ENCODE measurements at places on chromosomes 6 and 20.

GRCh38 chr6:1091900-1092299, 220.0 kb upstream of the FOXQ1 start:
- H3K4me1 ChIP-seq = no peaks in the 10 kb centered on the region
- H3K4me3 ChIP-seq = no peak overlapping the region
- DNase-seq = no peak
- no peak overlapping the region for H3K27ac ChIP-seq
- H3K36me3 ChIP-seq = no peaks in the 10 kb centered on the region
- no peaks in the 10 kb centered on the region for H3K27me3 ChIP-seq

DNA sequence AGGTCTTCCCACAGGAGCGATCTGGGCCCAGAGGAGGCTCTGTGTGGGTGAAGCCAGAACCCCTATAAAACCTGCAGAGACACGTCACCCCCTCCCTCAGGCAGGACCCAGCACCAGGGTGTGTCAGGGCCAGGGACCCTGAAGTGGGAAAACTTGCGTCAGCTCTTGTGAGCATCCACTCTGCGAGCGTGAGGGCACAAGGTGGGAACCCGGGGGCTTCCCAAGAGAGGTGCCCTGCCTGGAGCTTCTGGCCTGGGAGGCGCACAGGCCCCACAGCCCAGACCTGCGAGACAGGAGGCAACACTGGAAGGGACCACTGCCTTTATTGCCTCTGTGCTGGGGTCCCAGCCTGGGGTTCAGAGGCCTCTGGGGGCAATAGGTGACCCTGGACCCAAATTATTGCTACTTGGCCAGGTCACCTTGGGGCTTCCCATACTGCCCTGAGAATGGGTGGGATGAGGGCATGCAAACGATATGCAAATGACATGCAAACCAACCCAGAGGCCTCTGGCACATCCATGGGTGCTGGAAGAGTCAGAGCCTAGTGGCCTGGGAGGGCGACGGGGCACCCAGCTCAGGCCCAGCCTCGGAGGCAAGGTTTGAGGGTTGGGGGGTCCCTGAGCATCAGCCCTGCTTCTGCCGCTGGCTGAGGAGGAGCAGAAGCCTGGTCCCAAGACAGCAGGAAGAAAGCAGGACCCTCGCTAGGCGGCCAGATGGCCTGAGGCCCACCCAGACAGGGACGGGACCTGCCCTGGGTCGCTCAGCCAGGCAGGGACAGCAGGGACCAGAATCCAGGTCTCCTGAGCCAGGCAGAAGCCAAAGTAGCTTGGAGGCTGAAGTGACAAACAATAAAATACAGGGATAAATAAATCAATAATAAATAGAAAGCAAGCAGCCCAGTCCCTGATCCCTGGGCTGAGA, 5.1 kb upstream of the C20orf144 start:
- H3K4me3 ChIP-seq = no peak overlapping the region
- peaks cover 4% of the 10 kb centered on the region for H3K36me3 ChIP-seq
- no peak overlapping the region for H3K27ac ChIP-seq
- peaks cover under 1% of the 10 kb centered on the region for H3K4me1 ChIP-seq
- DNase-seq = no peak
- no peaks in the 10 kb centered on the region for H3K27me3 ChIP-seq

DNA sequence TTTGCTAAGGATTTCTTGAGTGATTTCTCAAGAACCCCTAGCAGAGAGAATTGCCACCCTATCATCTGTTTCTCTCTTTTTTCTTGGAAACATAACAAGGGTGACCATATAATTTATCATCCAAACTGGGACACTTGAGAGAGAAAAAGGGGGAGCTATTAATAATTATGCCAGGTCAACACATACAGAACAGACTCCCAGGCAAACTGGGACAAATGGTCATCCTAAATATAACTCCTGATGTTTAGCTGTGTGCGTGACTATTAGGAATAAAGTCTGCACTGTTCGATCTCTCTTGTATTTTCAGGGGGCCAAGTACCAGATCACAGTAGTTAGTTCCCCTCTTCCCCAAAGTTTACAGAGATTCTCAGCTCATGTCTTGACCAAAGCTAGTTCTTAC, 11.7 kb upstream of the HS3ST5 start:
- H3K36me3 ChIP-seq = no peaks in the 10 kb centered on the region
- H3K4me3 ChIP-seq = no peak overlapping the region
- H3K27ac ChIP-seq = no peak overlapping the region
- DNase-seq = no peak
- H3K27me3 ChIP-seq = peaks cover 4% of the 10 kb centered on the region

GRCh38 chr6:44094403-44095242, 32.6 kb downstream of the MRPL14 start:
- no peaks in the 10 kb centered on the region for H3K27me3 ChIP-seq
- no peak overlapping the region for H3K4me3 ChIP-seq
- DNase-seq = no peak

DNA sequence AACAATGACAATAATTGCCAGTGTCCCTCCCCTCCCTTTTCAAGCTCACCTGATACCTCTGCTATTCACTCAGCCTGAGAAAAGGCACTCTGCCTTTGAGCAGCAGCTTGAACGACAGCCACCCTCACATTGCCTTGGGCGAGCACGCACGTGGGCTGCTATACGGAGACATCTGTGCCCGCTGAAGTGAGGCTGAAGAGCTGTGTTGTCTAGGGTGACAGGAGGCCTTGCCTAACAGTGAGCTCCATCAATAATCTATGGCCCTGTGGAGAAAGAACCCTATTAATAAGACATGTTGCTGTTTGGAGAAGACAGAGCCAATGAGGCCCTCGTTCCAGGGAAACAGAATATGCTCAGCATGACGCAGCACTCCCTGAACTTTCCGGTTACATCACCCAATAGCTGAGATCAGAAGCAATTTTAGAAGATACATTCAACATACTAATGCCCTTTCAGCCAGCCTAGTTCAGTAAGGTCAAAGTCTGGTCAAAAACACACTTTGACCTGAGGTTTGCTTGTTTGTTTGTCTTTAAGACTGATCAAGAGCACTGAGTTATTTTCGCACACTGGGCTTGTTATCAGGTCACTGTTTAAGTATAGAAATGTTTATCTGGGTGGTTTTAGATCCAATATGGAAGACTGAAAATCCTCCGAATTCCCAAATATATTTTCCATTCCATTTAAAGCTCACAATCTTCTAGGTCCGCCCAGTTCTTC, 30.6 kb downstream of the RBM24 start:
- H3K4me1 ChIP-seq = no peaks in the 10 kb centered on the region
- H3K36me3 ChIP-seq = no peaks in the 10 kb centered on the region
- no peak overlapping the region for H3K4me3 ChIP-seq
- H3K27ac ChIP-seq = no peak overlapping the region

GRCh38 chr6:158805698-158806377, 13.3 kb downstream of the EZR start:
- peak overlapping the region; percentile 9 for H3K27ac ChIP-seq
- no peaks in the 10 kb centered on the region for H3K27me3 ChIP-seq
- H3K4me1 ChIP-seq = peaks cover 87% of the 10 kb centered on the region
- peak overlapping the region; percentile 31 for H3K4me3 ChIP-seq
- no peak for DNase-seq
- peaks cover 41% of the 10 kb centered on the region for H3K36me3 ChIP-seq

- H3K4me1 ChIP-seq = no peaks in the 10 kb centered on the region
- DNase-seq = no peak
- no peak overlapping the region for H3K4me3 ChIP-seq
- H3K27me3 ChIP-seq = peaks cover 2% of the 10 kb centered on the region
Observed at GRCh38 chr6:18314317-18314997, 50.1 kb upstream of the DEK start.

Data from activated T-helper 1 cell treated with anti-CD3 and anti-CD28 coated beads, Interleukin-12 subunit alpha, Interleukin-12 subunit beta, Interleukin-2, Interleukin-4 antibody, amounts not matched to agents 30 ng/mL and 10 ng/mL and 1 ng/mL, durations not matched to agents 14 hours and 24 hours and 36 hours (primary cell).